ENCODE measurements at places on chromosomes 7 and 10.

- no peak for DNase-seq
These were observed 71.0 kb upstream of the ADAM12 start for GRCh38 chr10:126459032-126459831.

- no peak for DNase-seq
These were observed 24.6 kb downstream of the GLRX3 start for GRCh38 chr10:130160775-130161174.

DNA sequence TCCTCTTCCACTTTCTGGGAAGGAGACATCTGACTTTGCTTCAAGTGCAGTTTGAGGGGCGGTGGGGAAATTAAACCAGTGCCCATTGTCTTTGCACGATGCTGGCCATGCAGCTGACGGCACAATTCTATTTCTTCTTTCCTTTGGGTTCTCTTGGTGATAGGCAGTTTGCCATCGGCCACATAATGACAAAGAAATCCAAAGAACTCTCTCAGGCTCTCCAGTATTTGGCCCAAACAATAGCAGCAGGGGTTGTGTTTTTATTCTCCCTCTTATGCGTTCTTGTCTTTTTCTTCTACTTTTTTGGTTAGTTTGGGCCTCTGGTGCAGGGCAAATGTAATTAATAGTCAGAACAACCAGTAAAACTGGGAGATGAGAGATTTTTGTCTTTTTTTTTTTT lies 147.0 kb downstream of the EMX2 start:
- DNase-seq, result no peak

DNA sequence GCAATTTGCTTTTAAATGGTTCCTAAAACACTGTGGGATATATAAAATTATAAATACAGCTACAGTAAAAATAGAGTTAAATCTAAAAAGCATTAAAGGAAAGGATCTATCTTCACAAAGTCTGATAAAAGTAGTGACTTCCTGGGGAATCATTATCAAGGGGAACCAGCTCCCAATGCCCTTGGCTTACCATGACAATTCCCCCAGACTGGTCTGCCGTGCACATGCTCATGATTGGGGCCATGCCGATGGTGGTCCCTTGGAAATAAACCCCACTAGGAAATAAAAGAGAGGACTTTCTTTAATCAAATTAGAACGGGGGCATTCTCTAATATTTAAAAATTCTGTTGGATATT lies 201.8 kb downstream of the FANK1 start:
- no peak for DNase-seq

DNA sequence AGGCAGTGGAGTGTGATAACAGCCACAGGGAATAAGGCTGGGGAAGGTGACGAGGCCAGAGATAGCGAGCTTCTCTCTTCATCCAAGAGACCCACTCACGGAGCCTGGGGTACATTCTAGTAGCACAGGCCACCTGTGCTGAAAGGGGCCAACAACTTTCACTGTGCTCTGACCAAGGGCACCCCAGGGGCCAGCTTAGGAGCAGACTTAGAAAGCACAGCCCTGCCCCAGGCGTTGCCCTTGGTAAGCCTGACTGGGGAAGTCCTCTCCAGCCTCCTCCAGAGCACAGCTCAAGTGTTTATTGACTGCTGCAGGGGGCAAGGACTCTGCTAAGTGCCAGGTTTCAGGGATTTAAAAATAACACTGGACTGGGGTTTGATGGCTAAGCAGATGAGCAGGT lies 44.7 kb downstream of the EBF3 start:
- no peak for DNase-seq

DNA sequence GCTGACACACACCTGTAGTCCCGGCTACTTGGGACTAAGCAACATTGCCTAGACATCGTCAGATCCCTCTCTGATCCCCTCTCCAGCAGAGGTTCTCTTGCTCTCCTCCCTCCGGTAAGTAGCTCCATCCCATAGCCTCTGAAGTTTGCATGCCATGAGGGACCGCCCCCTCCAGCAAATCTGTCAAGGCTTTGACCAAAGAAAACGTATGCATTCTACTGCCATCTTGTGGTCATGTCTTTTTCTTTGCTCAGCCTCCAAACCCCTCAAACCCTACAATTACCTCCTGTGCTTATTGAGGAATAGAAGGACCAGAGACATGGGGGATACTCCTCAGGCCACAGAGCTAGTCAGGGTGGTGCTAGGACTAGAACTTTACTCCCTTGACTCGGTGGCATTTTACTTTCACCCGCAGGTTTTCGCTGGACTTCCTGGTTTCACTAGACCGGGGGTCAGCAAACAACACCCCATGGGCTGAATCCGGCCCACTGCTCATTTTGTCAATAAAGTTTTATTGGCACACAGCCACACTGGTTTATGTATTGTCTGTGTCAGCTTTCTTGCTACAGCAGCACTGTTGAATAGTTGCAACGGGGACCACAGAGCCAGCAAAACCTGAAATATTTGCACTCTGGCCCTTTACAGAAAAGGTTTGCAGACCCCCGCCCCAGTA lies 202.6 kb upstream of the FOXK1 start:
- no peak for DNase-seq

DNA sequence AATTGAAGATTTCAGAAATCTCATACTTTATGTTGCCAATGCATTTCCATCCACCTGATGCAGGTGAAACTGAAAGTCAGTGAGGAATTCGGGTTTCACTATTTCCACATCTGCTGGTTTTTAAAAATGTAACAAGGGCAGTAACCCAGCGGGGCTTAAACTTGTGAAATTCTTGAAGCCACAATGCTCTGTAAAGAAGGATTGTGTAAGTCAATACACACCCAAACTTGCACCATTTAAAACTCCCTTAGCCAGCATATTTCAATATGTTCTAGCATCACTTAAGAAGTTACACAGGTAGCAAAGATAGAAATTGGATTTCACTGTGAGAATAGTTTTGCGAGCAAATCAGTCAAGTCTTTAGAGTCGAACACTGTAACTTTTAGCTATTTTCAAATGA lies 386.1 kb downstream of the PLXDC2 start:
- no peak for DNase-seq

GRCh38 chr10:75000748-75001321 lies 110.6 kb upstream of the SAMD8 start:
- no peak for DNase-seq

DNA sequence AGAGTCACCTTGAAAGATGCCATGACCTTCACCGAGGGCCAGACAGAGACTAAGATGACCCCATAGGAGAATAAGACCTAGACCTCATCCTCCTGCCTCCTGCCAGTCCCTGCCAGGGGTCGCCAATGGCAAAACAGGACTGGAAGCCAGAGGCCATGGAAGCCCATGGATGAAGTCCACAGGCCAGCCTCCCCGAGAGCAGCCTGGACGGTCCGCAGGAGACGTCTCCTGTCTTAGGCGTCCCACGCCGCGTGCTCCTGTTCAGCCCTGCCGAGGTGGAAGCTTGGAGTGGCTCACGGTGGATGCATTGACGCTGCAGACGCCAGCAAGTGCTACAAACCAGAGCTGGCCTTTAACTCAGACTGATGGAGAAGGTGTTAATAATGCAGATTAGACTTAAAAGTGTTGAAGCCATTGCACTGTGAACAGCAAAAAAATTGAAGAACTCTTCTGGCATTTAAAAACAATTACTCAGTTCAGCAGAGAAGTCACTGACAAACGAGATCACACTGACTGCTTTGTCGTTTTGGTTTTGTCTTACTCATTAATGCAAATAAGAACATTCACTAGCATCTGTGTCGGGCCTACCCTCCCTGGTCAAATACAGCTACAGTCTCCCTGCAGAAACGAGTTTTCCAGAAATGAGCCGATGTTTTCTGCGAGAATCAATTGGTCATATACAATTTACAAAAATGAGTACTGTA lies 38.1 kb upstream of the FAM20C start:
- DNase-seq, result peak; percentile 46

- DNase-seq, result no peak
These were observed 560.5 kb downstream of the PARD3 start for GRCh38 chr10:34254596-34254995.

GRCh38 chr10:30018496-30018895 lies 40.9 kb downstream of the JCAD start:
- DNase-seq, result no peak

- no peak for DNase-seq
These were observed 9.3 kb downstream of the FXYD4 start for GRCh38 chr10:43380610-43381222.

DNA sequence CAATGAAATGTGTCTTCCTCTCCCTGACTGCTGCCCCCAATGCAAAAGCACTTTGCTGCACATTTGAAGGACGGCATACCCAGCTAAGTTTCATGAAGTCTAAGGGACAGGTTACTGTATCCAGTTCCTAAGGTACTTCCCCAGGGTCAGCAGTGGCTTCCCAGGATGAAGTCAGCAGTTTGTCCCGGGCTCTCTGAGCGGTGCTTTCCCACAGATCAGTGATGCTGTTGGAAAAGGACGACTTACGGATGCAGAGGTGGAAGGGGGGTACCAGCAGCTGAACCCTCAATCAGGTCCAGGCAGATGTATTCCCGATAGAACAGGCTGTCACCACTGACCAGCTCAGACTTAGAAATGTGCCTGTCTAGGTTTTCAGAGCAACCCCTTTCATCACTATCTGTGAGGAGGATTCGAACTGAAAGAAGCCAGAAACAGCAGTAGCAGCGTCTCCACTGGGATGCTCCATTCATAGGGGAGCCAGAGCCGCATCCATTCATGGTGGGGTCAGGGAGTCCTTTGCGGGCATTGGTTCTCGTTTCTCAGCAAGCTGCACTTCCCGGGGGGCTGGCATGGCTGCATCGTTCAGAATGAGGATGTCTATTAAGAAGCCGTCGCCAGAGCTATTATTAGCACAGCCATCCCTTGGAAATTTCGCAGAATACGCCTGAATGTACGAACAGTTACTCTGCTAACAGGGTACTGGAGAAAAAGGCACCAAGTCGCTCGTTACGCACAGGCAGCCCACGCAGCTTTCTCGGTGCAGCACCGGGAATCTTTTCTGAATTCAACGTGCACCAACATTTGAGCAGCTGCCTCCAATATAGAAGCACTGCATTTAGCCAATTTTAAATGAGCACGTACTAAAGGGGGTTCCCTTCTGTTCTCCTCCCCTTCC lies 303.7 kb downstream of the PRPF18 start:
- DNase-seq, result peak; percentile 55

DNA sequence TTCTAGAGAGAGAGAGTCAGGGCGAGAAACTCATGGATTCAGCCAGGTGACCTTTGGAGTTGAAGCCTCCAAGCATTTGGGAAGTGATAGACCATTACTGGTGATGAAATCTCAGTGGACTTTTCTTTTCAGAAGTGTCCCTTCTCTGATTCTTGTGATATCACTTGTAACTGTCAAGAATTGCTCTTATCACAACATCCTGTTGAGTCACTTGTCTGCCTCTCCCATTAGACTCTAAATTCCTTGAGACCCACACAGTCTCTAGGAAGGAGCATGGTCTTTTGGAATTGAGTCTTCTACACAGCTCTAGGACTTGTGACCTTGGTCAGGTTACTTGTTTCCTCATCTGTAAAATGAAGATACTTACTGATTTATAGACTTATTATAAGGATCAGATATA lies 81.0 kb downstream of the CFAP58 start:
- DNase-seq, result no peak

DNA sequence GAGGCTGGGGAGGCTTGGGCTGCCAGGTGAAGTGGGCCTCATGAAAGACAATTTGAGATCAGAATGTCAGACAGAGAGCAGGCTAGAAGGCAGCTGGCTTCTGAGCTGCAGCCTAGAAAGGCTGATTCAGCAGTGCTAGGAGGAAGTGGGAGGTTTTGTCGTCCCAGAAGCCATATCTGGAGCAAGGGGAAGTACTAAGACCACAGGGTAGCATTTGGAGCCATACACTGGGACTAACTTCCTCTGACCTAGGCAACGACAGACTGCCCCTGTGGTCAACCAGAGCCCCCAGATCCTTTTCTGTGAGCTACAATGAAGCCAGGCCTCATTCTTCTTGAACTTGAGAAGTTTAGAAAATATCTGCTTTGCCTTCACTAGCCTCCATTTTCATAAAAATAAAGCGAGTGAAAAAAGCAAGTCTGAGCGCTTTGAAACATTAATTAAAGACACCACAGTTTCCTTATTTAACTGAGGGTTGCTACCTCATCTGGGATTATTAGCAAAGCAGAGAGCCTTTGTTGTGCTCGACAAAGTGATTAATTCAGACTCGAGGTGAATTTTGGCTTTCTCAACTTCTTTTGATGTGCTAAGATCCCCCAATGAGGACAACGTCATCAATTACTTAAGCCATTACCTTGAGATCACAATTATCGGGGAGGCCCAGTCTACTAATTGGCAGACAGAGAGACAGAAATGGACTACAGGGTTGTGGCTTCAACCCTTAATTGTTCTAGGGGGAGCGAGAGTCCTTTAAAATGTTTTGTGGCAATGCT lies 26.6 kb downstream of the TBXAS1 start:
- DNase-seq, result peak; percentile 30

GRCh38 chr7:127671341-127671740 lies 19.3 kb downstream of the SND1 start:
- DNase-seq, result no peak

- DNase-seq, result no peak
These were observed 218.6 kb downstream of the RPS24 start for GRCh38 chr10:78252286-78252685.

DNA sequence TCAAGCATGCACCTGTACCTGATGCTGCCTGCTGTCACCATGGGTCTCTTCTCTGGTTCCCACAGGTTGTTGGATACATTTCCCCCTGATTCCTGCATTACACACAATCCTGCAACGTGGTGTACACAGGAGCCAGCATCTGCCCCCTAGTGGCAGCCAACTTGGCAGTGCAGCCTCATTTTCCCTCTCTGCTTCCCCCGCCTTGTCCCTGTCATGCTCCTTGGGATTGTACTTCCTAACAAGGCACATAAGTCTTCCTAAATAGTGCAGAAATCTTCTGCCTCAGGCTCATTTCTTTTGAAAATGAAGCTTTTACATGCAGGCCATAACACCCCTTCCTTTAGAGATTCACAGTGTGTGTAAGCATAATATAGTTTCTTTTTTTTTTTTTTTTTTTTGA lies 387.5 kb downstream of the CCSER2 start:
- DNase-seq, result peak; percentile 2

GRCh38 chr7:103989785-103990767 lies 618 bp upstream of the RELN start:
- DNase-seq, result no peak

DNA sequence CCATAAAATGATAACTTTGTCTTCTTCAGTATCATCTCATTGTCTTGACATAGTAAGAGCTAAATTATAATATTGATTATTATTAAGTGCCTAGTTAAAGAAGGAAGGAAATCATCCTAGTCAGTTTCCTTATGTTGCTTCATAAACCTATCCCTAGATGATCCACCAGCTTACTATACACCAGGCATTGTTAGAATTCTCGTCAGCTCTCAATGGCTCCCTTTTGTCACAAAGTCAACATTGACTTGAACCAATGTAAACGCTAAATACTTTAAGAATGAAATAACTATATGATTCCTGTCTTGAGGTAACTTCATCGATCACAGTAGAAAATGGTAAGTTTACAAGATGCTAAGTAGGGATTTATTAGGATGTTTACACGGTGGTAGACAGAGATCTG lies 1162.9 kb downstream of the CNTNAP2 start:
- no peak for DNase-seq
